Sigmoid colon (tissue), 7 donors: ENCODE measurements at places on chromosomes 16 and 17.
A peak's percentile ranks its signal among the peaks of the same experiment; 100 is the strongest.

GRCh38 chr16:78198288-78198687 lies 98.8 kb downstream of the WWOX start:
- DNase-seq, result no peak

DNA sequence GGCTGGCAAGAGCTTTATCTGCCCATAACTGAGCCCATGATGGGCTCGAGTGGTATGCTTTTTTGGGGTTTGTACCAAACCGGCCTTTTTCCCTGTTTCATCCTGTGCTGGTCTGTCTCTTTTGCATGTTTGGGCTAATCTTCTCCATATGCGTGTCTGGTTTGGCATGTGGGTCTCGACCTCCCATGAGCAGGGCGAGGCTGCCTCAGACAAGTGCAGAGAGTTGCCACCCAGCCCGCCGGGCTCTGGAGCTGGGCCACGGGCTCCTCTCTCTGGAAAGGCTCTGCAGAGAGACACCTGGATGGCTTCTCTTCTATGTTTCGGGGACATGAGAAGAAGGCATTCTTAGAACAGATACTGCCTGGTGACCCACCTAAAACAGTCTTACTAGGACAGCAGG lies 67.8 kb upstream of the TBX2 start:
- no peak for DNase-seq

- DNase-seq, result no peak
Measured at GRCh38 chr17:50699410-50699809, 8.3 kb downstream of the ANKRD40 start.

DNA sequence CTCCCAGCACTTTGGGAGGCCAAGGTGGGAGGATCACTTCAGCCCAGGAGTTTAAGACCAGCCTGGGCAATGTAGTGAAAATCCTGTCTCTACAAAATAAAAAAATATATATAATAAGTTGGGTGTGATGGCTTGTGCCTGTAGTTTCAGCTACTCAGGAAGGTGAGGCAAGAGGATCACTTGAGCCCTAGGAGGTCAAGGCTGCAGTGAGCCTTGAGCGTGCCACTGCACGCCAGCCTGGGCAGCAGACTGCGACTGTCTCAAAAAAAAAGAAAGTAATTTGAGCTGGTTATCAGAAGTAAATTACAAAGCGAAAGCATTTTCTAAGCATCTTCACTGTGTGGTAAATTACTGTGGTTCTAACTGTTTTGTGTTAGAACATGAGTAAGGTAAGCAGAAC lies 66.2 kb downstream of the NQO1 start:
- DNase-seq, result no peak

DNA sequence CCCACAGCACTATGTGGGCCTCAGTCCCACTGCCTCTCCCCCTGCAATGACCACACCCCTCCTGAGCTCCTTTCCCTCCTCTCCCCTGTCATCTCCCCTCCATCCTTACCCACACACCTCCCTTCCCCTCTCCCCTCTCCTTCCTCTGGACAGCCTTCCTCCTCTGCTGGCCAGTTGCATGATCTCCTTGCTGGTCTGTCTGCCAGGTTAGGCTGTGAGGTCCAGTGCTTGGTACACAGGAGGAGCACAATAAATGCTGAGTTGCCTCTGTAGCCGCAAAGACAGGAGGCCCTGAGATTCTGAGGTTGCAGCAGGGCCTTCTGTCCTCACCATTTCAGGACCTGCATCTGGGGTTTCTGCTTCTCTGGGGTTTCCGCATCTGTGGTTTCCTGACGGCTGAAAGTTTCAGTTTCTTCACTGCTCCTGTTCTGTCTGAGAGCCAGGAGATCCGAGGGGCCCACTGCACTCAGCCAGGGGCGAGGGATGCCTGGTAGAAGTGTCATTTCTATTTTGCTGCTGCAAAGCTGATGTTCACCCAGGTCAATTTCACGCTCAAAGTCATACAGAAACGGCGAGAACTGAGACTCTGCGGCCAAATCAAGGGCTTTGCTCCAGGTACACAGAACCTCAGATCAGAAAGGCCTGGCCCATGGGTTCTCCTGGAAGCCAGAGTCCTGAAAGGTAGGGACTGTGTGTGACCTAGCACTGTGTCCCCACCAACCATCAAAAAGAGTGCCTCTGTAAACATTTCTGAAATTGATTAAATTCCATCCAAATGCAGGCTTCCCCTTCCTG lies 4.6 kb upstream of the SLC12A3 start:
- no peak for DNase-seq

- peak; percentile 86 for DNase-seq
Measured at GRCh38 chr16:85613604-85614337, 649 bp downstream of the GSE1 start.

DNA sequence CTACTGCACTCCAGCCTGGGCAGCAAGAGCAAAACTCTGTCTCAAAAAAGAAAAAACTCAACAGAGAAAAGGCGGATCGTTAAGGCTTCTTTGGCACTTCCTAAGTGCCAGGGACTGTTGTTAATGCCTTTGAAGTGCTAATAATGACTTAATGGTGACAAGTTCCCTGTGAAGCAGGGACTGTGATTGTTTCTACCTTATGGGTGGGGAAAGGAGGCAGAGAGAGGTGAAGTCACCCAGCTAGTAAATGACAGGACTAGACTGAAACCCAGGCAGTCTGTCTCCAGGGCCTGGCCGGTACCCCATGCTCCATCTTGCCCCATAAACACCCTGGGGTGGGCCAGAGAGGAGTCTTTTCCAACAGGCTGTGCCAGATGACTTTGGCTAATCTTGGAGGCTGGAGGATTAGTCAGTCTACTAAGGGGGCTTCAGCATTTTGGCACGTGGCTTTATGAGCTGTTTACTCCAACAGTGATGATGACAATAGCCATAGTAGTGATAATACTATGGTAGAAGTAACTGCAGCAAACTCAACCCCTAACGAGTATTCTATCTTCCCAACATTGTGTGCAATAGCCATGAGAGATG lies 26.9 kb downstream of the ABCC1 start:
- no peak for DNase-seq

DNA sequence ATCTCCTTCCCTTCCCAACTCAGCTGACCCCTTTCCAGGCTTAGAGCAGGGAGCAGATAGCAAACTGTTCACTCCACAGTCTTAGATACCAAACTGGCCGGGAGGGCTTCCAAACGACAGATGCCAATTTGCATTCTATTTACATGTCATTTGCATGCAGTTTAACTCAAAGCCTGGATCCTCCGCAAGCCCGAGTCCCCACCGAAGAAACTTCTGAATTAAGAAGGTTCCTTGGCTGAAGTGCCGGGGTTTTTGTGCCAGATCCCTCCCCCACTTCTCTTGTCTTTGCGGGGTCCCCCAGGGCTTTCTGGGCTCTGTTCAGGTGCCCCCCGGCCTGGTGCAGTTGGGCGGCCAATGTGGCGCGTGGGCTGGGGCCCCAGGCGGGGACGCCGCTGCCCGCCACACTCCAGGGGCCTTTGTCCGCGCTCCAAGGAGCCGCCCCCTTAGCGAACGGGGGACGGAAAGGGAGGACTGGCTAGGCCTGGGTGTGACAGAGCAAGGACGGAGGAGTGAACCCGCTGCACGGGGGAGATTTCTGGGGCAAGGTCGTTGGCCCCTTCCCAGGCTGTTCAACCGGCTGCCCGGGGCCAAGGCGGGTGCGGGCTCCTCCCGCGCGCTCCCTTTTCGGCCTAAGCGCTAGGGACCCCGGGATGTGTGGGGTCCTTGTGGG lies 1.2 kb downstream of the GPRC5B start:
- no peak for DNase-seq

- no peak for DNase-seq
Measured at GRCh38 chr16:1557074-1557473, 23.6 kb downstream of the TMEM204 start.

- DNase-seq, result no peak
Measured at GRCh38 chr17:44561237-44561623, 3.9 kb downstream of the FZD2 start.

- no peak for DNase-seq
Measured at GRCh38 chr16:79537584-79537983, 63.0 kb downstream of the MAF start.

DNA sequence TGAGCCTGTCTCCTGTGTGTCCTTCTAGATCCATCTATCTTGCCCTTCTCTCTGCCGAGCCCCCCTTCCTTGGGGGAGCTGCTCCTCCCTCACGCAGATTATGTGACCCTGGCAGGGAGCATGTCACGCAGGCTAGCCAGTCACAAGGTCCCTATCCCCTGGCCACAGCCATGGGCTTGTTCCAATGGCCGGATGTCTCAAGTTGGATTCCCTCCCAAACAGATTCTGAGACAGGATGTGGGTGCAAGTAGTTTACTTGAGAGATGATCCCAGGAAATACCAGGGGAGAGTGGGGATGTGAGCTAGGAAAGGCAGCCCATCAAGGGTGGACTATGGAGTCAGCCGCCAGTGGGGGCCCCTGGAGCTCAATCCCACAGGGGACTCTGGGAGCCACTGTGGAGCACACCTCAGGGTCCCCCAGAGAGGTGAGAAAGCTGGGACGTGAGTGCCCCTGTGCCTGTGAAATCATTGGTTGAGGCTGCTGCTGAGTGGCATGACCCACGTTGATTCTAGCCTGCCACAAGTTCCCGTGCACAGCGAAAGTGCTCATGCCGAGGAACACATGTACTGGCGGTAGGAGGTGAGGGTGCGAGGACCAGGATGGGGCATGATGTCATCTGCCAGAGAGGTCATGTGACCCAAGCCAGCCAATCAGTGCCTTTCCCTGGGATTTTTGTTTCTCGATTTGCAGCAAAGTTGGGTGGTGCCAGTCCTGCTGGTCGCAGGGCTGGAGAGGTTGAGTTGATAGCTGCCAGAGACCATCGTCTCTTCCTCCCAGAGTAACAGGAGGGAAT lies 6.4 kb upstream of the CRISPLD2 start:
- DNase-seq, result no peak

- peak; percentile 45 for DNase-seq
Measured at GRCh38 chr17:77510133-77510796, 369.5 kb downstream of the SEC14L1 start.

- DNase-seq, result no peak
Measured at GRCh38 chr17:64260886-64261285, 2.2 kb downstream of the TEX2 start.

DNA sequence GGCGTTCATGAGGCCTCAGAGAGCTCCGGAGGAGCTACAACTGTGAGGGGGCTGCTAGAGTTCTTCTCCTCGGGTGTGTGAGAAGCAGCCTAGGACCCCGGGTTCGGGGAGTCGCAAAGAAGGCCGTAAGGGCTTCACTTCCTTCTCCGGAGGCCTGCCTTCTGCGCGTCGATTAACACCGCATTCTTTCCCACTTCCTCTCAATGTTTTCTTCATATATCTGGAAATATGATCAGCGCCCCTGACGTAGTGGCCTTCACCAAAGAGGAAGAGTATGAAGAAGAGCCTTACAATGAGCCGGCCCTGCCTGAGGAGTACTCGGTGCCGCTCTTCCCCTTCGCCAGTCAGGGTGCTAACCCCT lies 449 bp downstream of the SMCR8 start:
- DNase-seq, result no peak

- no peak for DNase-seq
Measured at GRCh38 chr17:78129351-78130089, 965 bp upstream of the TMC6 start.

DNA sequence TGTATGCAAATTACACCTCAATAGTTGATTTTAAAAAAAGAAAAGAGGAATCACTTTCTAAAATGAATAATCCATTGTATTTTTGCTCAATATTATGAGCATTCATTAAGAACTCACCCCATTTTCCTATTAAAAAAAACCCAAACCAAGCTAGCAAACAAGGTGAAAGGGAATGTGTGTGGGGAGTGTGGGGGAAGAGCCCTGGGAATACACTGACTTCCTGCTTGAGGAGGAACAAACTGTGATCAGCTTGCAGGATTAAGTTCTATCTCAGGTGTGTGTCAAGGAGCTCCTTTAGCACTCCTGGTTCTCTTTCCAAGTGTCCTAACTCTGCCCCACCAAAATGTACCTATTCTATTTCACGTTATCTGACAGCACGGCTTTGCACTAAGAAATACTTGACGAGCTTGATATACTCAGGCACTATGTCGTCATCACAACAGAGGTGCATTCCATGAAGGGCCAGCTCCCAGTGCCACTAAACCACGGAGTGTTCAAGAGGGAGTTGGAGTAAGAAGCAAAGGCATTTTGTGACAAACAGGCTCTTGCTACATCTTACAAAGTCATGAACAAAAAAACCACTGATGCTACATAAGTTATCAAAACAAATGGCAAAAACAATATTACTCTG lies 73.2 kb downstream of the MYH10 start:
- no peak for DNase-seq
